ENCODE measurements at places on chromosomes 11 and 22.
A peak's percentile ranks its signal among the peaks of the same experiment; 100 is the strongest.

- DNase-seq = peak; percentile 52
These were observed 10.4 kb upstream of the C1QTNF6 start for GRCh38 chr22:37198258-37199102.

DNA sequence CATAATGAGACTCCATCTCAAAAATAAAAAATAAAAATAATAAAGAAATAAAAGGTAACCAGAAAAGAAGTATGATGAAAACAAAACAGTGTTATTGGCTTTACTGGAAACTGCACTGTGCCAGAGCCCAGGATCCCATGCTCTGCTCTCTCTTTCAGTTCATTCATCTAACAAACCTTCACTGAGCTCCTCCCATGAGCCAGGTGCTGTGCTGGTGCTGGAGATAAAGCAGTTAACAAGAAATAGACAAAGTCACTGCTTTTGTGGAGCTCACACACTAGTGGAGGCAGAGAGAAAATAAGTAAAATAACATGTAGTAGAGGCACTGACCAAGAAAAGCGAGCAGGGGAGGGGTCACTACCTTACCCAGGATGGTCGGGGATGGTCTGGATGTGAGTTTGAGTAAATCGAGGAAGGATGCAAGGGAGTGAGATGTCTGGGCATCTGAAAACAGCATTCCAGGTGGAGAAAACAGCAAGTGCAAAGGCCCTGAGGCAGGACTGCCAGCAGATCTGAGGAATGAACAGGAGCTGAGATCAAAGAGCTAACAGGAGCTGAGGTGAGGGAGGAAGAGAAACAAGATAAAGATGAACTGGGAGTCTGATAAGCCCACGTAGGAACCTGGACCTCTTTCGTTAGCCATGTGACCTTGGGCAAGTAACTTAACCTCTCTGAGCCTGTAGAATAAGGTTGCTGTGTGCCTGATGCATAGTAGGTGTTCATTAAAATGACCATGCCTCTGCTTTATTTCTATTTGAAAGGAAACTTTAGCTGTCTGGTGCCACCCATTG lies 31.3 kb upstream of the CD82 start:
- no peak for DNase-seq

DNA sequence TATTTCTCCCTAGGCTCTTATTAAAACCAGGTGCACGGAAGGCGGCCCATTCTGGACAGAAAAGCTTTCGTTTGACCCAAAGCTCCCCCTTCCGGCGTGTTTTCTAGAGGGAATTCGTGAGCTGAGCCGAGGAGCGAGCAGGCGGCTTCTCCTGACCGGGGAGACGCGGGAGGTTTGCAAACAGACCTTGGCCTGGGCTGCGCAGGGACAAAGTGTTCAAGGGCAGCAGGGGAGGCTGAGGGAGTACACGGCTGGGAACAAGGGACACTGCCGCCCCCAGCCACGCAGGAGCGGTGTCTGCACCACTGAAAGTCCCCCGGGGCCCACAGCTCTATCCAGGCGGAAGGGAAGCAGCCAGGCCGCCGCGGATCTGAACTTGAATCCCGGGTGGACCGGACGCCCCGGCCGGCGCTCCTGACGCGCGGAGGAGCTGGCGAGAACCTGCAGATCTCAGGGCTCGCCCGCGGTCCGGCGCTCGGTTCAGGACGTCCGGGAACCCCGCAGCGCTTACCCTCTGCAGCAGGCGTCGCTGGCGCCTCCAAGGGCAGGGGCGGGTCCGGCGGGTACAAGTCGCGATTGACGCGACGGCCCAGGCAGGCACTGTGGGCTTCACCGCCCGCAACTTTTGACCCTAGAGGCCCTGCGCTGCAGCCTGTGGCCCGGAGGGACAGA lies 101.9 kb downstream of the WT1 start:
- no peak for DNase-seq

DNA sequence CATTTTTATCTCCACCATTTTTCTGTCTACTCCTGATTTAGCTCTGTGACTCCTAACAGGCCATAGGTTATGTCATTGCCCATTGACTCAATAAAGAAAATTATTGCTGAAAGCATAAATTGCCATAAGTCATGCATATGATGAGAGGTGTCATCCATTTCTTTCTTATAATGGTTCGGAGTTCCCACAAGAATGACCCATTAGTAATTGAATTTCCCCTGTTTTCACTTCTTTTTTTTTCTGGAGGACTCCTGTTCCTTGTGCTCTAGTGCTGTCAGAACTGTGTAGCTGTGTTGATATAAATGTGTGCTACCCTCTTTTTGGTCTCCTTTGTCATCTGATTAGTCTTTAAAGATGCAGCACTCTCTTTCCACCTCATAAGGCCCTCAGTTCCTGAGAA lies 22.9 kb upstream of the CARD18 start:
- DNase-seq = no peak

DNA sequence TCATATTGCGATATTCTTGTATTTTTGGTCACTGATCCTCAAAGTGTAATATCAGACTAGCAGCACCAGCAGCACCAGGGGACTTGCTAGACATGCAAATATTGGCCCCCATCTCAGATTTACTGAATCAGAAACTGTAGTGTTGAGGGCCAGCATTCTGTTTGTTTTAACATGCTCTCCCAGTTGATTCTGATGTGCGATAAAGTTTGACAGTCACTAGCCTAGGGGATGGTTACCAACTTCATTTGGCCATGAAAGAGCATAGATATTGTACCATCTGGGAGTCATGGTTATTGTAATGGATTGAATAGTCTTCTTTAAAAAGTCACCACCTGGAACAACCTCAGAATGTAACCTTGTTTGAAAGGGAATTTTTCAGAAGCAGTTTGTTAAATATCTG lies 1090.4 kb upstream of the RAG2 start:
- DNase-seq = no peak

- DNase-seq = no peak
These were observed 505 bp downstream of the ZNF214 start for GRCh38 chr11:7019500-7020182.

DNA sequence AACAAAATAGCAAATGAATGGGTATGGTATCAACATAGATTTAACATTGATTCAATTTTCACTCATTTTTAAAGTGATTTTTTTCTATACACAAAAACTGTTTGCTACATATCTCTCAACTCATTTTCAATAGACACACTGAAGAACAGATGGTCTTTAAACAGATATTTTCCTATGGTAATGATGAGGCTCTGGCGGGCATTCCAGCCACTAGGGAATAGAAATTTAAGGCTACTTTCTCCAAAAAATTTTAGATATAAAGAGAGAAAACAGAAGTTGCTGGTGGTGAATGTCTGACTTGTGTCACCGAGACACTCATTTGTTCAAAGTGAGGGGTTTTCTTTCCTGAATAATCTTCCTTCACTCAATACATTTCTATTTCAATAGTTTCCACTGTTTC lies 693.0 kb downstream of the ETS1 start:
- DNase-seq = no peak

- DNase-seq = no peak
These were observed 28.3 kb upstream of the KDM2A start for GRCh38 chr11:67090717-67091116.
